NCI-H2081 treated with DMSO at 0.1 percent for 48 hours (cell line): ENCODE measurements at places on chromosomes 1 and 21.

DNA sequence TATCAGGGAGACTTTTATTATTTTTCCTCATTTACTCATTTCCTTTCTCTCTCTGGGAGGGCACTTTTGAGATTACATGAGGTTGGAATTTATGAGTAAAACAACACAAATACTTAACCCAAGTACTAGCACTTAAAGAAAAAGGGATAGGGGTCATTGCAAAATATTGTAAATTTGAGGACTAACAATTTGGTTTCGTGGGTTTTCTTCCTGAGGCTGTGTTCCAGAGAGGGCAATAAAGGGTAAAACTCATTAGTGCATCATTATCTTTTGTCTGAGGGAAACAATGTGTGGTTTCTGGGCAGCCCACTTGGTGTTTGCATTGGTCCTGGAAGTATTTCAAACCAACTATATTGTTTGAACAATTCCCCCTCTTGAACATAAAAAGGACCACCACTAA is 96.5 kb downstream of the GREM2 start:
- no peak for DNase-seq

GRCh38 chr1:116686723-116687352 is 19.3 kb upstream of the IGSF3 start:
- no peak for DNase-seq

GRCh38 chr21:21436012-21436534 is 437.9 kb downstream of the NCAM2 start:
- DNase-seq: no peak

GRCh38 chr1:181349512-181349911 is 133.8 kb upstream of the CACNA1E start:
- DNase-seq: no peak

DNA sequence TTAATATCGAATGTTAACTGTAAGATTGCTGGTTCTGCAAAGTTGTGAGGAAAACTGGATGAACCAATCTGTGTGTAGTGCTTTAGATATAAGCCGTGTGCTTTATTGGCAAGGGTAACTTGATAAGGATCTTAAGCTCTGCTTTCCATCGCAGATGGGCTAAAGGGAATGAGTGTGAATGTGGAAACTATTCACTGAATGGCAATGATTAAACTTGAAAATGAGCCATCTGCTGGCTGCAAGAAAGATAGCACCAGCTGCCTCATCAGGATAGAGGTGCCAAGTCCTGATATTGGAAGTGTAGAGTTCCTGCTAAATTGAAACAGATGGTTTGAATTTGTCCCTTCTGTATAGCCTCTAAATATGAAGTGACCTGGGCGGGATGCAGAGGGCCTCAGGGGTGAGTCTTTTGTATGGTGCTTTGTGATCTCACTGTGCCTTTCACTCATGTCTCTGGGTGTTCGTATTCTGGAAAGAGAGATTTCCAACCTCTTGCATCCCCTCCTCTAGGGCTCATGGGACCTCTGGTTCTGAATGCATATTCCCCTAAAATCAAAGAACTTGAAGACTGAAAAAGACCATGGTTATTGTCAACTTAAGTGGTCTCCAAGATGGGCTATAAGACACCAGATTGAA is 9.2 kb downstream of the FCRL3 start:
- DNase-seq: no peak

- no peak for DNase-seq
Measured at GRCh38 chr1:234684856-234685255, 74.9 kb upstream of the IRF2BP2 start.

GRCh38 chr1:85448358-85448757 is 16.6 kb downstream of the DDAH1 start:
- DNase-seq: no peak

- no peak for DNase-seq
Measured at GRCh38 chr1:214857716-214858115, 224.8 kb upstream of the KCNK2 start.

- no peak for DNase-seq
Measured at GRCh38 chr1:220544901-220545303, 17.0 kb downstream of the MARK1 start.

DNA sequence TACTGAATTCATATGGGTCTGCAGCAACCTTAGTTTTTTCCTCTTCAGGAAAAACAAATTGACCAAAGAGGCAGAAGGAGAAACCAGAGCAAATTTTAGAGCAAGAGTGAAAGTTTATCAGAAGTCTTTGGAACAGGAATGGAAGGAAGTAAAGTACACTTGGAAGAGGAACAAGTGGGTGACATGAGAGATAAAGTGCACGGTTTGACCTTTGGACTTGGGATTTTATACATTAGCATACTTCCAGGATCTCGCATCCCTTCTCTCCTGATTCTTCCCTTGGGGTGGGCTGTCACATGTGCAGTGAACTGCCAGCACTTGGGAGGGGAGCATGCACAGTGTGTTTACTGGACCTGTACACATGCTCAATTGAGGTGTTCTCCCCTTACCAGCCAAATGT is 754.8 kb upstream of the ADAMTS5 start:
- no peak for DNase-seq

DNA sequence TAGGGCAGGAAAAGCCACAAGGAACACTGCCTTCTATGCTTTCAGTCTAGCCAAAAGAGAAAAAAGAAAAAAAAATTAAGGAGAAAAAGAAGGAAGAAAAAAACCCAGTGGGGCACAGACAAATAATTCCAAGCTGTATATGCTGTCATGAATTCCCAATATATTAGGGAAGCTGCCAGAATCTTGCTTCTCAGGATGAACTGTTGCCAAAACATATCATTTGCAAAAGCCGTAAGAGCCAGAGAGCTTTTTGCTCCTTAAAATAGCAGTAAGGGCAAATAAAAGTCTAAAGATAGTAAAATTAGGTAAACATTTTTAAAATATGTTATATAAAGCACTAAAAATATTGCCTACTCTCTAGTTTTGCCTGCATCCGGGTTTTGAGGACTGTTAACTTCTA is 52.1 kb downstream of the PGM1 start:
- no peak for DNase-seq

- peak; percentile 50 for DNase-seq
Measured at GRCh38 chr1:201559679-201560162, 20.8 kb downstream of the NAV1 start.

DNA sequence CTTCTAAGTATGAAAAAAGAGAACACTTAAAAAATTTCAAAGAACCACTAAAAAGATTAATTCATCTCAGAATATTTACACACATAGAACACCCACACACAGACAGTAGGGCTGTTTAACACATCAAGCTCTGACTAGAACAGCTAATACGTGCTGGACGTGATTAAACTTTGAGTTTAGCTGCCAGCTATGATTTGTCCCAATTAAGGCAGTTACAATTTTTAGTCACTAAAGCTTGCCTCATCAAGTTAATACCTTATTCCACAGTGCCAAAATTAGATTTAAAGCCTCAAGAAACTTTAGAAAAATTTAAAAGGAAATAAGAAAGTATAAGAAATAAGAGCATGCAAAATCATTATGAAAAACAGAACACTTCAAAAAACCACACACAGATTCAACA is 18.9 kb downstream of the SLC16A1 start:
- DNase-seq: no peak

DNA sequence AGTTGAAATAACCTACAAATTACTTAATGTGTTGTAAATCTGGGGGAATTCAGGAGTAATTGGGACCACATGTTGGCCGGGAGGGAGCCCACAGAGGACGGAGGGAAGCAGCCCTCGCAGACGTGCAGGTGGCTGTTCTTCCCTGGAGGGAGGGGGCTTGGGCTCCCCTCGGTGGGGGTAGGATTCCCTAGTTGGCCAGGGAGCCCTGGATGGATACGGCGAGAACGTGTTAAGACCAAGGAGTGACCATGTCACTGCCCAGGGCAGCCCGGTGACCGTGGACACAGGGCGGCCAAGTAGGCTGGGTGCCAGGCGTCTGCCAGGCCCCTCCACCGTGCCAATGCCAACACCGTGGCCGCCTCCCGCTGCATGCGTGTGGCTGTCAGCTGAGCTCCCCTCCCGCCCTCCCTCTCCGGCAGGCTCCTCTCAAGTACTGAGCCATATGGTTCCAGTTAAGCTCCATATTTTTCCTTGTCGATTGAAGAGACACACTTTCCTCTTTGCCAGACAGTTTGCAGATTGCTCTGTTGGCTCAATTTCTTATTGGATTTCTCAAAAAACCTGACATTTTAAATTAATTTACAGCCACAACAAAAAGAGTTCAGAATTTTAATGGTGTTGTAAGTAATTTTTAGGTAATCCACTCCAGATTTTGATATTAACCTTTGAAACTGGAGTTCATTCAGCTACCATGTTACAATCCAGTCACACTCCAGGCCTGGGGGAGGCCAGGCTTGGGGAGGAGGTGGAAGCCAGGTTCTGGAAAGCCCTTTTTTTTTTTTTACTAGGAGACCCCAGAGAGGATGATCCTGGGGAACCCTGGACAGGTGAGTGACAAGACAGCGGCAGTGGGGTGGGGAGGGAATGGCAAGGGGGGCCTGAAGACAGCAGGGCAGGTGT is 71.2 kb downstream of the CASZ1 start:
- DNase-seq: no peak

- no peak for DNase-seq
Measured at GRCh38 chr1:171994293-171994692, 153.0 kb downstream of the DNM3 start.

DNA sequence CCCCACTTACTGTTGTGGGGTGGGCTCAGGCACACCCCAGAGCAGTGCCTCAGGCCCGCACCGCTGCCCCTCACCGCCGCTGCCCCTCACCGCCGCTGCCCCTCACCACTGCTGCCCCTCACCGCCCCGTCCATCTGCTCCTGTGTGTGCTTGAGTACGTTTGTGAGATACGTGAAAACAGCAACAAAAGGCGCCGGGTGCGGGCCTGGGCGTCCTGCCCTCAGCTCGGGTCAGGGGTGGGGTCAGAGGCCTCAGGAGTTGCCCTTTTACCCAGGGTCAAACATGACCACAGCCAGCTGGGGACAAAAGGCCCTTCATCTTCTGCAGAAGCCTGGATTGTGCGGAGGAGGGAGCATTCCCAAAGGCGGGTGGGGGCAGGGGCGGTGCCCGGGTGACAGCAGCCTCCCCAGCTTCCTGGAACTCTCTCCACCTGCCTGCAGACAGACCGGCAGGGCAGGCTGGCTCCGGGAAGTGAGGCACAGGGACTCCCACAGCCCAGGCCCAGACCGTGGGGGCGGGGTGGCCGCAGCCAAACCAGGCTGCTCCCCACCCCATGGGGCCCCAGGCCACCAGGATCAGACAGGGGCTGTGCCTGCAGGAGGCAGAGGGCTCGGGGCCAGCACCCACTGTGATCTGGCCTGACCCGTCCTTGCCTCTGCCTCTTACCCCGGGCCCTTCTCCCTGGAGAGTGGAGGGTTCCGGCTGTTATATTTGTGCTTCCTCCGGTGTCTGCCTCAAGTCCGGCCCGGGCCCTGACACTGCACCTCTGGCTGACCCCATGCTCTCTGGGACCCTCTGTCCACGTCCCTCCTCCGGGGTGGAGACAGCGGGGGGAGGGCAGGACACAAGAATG is 2.3 kb upstream of the VWA1 start:
- DNase-seq: no peak

- no peak for DNase-seq
Measured at GRCh38 chr21:34128674-34129038, 55.3 kb downstream of the MRPS6 start.

- no peak for DNase-seq
Measured at GRCh38 chr1:33338048-33338439, 17.1 kb upstream of the A3GALT2 start.

DNA sequence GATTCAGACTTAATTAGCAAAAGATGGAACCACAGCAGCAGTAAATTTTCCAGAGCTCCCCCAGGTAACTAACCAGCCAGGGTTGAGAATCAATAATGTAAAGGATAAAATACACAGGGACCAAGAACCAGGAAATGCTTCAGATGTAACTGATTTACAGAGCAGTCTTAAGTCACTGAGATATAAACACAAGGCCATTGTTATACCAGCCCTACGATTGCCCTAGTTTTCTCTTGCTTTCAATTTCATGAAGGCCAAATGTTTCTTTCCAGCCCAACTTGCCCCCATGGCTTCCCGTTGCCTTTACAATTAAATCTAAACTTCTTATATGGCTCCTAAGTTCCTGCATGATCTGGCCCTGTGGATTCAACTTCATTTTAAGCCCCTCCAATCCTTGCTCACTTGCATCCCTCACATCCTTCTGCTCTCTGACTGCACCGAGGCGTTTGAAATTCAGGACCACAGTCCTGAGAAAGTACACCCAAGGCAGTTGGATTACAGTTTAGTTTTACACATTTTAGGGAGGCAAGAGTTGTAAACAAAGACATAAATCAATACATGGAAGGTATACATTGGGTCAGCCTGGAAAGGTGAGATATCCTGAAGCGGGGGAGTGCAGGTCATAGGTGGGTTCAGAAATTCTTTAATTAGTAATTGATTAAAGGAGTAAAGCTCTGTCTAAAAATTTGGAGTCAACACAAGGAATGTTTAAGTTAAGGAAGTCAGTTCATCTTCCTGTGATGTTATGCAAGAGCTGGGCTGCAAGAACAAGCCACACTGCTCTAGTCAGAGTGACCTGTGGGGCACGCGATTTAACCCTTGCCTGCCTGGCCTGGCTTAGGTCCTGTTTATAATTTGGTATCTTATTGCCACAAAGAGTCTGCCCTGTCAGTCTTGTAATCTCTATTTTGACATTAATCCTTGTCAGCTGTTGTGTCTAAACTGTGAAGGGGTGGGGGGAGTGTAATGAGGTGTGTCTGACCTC is 69.9 kb upstream of the COG2 start:
- DNase-seq: no peak

- no peak for DNase-seq
Measured at GRCh38 chr1:4407851-4408250, 246.6 kb upstream of the AJAP1 start.

- DNase-seq: no peak
Measured at GRCh38 chr1:118118873-118119463, 66.1 kb downstream of the SPAG17 start.

GRCh38 chr1:184407816-184408510 is 21.1 kb downstream of the C1orf21 start:
- DNase-seq: peak; percentile 49

DNA sequence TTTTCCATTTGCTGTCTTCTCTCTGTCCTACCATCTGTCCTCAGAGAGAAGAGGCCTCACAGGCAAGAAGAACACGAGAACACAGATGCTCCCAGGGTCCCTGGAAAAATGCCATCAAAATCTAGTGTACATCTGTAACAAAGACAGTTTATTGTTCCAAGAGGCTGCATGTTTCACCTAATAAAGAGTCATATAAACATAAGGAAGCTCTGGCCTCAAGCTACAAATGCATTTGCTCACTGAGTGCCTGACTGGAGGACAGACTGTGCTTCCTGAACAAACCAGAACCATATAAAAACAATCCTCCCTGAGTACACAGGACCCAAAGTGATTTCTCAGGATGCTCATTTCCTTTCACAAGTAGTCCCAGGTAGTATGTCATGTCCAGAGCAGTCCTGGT is 76.3 kb upstream of the SLC44A3 start:
- no peak for DNase-seq
